ENCODE measurements at places on chromosomes 5 and 9. TPM values are rescaled to one million over a fixed set of nuclear protein-coding genes. Genes with fewer than 3 reads are reported as not detected.

The BTNL9 gene
- not detected for total RNA-seq

GRCh38 chr5:159549046-159549445 is 218.8 kb upstream of the IL12B start:
- H3K4me1 ChIP-seq: no peaks in the 10 kb centered on the region
- H3K27me3 ChIP-seq: peaks cover 14% of the 10 kb centered on the region
- H3K4me3 ChIP-seq: no peak overlapping the region
- H3K27ac ChIP-seq: no peak overlapping the region
- H3K36me3 ChIP-seq: no peaks in the 10 kb centered on the region
- no peak for DNase-seq

DNA sequence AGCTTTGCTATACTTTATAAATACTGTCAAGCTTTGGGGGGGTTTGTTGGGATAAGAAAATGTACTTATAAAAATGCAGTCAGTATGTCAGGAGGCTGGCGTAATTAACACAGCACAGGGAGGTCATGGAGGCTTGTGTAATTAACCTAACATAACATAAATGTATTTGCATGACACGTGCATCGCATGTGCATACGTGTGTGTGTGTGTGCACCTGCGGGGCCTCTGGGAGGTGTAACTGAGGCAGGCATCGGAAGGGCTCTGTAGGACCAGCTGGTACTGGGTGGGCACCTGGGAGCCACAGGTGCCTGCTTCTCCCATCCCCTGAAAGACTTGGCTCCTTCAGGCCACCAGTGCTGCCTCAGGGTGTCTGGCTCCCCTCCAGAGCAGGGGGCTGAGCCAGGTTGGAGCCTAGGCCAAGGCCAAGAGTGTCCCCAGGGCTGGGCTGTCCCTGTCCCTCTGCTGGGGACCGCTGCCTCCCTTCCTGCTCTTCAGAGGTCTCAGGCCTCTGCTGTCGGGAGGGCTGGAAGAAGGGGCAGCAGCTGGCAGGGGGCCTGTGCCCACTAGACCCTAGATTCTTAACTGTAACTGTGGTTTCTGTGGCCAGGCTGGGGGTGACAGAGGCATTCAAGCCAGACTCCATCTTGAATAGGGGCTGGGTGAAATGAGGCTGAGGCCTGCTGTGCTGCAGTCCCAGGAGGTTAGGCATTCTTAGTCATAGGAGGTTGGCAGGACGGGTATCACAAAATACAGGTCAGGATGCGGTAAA is 9.0 kb downstream of the FCN2 start:
- H3K4me3 ChIP-seq: no peak overlapping the region
- H3K27ac ChIP-seq: no peak overlapping the region
- no peaks in the 10 kb centered on the region for H3K36me3 ChIP-seq
- no peak for DNase-seq

- H3K27ac ChIP-seq: no peak overlapping the region
- no peaks in the 10 kb centered on the region for H3K36me3 ChIP-seq
- H3K4me3 ChIP-seq: no peak overlapping the region
- no peak for DNase-seq
- peaks cover 12% of the 10 kb centered on the region for H3K4me1 ChIP-seq
- H3K27me3 ChIP-seq: no peaks in the 10 kb centered on the region
These were observed 98.2 kb upstream of the SLCO6A1 start for GRCh38 chr5:102596951-102597350.

The INSL6 gene
- total RNA-seq: not detected

DNA sequence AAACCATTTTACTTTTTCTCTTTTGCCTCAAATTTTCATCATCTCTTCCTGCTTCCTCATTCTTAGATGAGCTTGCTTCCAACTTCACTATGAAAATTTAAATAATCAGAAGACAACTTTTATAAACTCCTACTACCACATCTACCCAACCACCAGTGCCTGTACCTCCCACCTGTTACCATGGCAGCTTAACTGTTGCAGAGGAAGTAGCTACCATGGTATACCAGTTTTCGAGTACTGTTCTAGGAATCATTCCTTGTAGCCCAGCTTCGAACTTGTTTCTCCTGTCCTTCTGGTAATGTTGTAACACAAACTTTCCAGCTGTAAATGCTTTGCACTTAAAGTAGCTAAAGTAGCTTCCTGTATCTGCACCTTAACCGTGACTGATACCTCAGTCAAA is 266.8 kb upstream of the NREP start:
- H3K27ac ChIP-seq: no peak overlapping the region
- DNase-seq: no peak
- no peaks in the 10 kb centered on the region for H3K27me3 ChIP-seq
- H3K36me3 ChIP-seq: no peaks in the 10 kb centered on the region

The RORB gene
- total RNA-seq: 0.04 TPM

GRCh38 chr5:172715421-172715780 is 55.6 kb downstream of the DUSP1 start:
- H3K27ac ChIP-seq: no peak overlapping the region
- H3K4me3 ChIP-seq: no peak overlapping the region
- peaks cover 4% of the 10 kb centered on the region for H3K4me1 ChIP-seq
- no peaks in the 10 kb centered on the region for H3K36me3 ChIP-seq
- DNase-seq: no peak

The ADGRD2 gene
- total RNA-seq: not detected

DNA sequence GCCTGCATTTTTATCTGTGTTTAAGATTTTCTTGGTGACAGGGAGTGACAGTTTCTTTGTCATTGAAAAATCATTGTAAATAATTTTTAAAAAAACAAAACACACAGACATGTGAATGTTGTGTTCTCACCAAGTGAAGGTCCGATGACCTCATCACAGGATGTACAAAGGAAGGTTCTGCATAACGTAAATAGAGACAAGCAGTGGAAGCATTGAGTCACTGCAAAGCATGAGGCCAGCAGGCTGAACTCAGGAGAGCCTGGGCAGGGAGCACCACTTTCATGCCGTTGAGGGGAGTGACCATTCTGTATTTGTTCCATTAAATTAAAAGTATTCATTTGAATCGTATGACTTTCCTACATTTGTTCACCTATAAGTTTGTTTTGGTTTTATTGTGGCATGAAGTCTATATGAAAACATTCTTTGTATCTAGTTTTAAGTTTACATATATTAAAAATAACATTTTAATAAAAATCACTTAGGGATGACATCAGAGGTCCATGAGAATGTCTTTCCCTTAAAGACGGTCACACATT is 70.4 kb upstream of the TLE1 start:
- H3K4me3 ChIP-seq: no peak overlapping the region
- no peaks in the 10 kb centered on the region for H3K36me3 ChIP-seq
- H3K27me3 ChIP-seq: no peaks in the 10 kb centered on the region
- H3K27ac ChIP-seq: no peak overlapping the region

GRCh38 chr9:98047002-98047401 is 9.5 kb upstream of the NANS start:
- peak overlapping the region; percentile 86 for H3K4me3 ChIP-seq
- DNase-seq: peak; percentile 23
- H3K27ac ChIP-seq: peak overlapping the region; percentile 83
- peaks cover 42% of the 10 kb centered on the region for H3K4me1 ChIP-seq
- H3K36me3 ChIP-seq: peaks cover 43% of the 10 kb centered on the region

The LCN9 gene
- total RNA-seq: not detected

The SPTAN1 gene
- 178 TPM for total RNA-seq

- no peaks in the 10 kb centered on the region for H3K27me3 ChIP-seq
These were observed at the start of the genes C9orf43 and POLE3 for GRCh38 chr9:113410207-113410864. TSS of gene C9orf43 (plus strand) at chr9:113410747. CDS start at chr9:113413494, 2,747 bp downstream. TSS of gene POLE3 (minus strand) at chr9:113410675. CDS start at chr9:113410293, 382 bp downstream.

DNA sequence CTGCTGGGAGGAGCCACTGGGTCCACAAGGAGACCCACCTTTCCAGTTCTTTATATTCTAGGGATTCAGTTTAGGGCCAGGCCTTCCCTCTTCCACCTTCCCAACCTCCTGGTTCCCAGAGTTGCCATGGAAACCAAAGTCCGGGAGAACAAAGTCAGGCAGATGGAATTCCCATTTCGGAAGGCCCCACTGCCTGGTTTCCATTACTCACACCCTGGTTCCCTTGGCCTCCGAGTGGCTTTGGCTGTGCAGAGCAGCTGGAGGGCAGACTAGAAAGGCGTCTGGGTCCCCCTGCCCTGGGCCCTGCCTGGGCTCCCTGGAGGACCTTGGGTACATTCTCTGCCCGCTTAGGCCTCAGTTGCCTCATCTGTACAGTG is 136.1 kb downstream of the RGS3 start:
- H3K36me3 ChIP-seq: peaks cover 18% of the 10 kb centered on the region
- no peaks in the 10 kb centered on the region for H3K27me3 ChIP-seq
- H3K27ac ChIP-seq: no peak overlapping the region
- peaks cover 14% of the 10 kb centered on the region for H3K4me1 ChIP-seq

The ALDOB gene
- not detected for total RNA-seq

Data from activated CD8-positive, alpha-beta T cell treated with anti-CD3 and anti-CD28 coated beads for 36 hours (primary cell).